ENCODE measurements at places on chromosomes 13 and 19. TPM values are rescaled to one million over a fixed set of nuclear protein-coding genes. Genes with fewer than 3 reads are reported as not detected.

MIA gene
- not detected for total RNA-seq

RNASEH2A gene
- 17.2 TPM for total RNA-seq

ZNF799 gene
- 3.8 TPM for total RNA-seq

IRGC gene
- total RNA-seq = not detected

CASP14 gene
- not detected for total RNA-seq

ADAMTSL5 gene
- total RNA-seq = 0.82 TPM

CPT1C gene
- total RNA-seq = 28.4 TPM

VSTM2B gene
- total RNA-seq = not detected

TMC4 gene
- total RNA-seq = not detected

KLK2 gene
- total RNA-seq = not detected

SHANK1 gene
- 2.0 TPM for total RNA-seq

NOVA2 gene
- 11.8 TPM for total RNA-seq

ZNF69 gene
- total RNA-seq = 15.2 TPM

ANGPTL8 gene
- total RNA-seq = not detected

ADGRE1 gene
- not detected for total RNA-seq

CD209 gene
- not detected for total RNA-seq

ANKRD24 gene
- 2.1 TPM for total RNA-seq

PODNL1 gene
- 0.18 TPM for total RNA-seq

MBD3L3 gene
- total RNA-seq = not detected

UHRF1 gene
- total RNA-seq = 12.2 TPM

ZNF790 gene
- total RNA-seq = 4.1 TPM

PIAS4 gene
- 34.7 TPM for total RNA-seq

ZNF865 gene
- 5.7 TPM for total RNA-seq

KCNN1 gene
- total RNA-seq = 0.41 TPM

KISS1R gene
- not detected for total RNA-seq

RASL11A gene
- 2.1 TPM for total RNA-seq

SIAH3 gene
- total RNA-seq = 0.10 TPM

CD33 gene
- not detected for total RNA-seq

IQCN gene
- total RNA-seq = 0.92 TPM

ZNF429 gene
- 5.4 TPM for total RNA-seq

PRSS57 gene
- not detected for total RNA-seq

LIN7B gene
- total RNA-seq = 5.4 TPM

ZNF177 gene
- 2.2 TPM for total RNA-seq

TMEM150B gene
- total RNA-seq = not detected
